CD8-positive, alpha-beta memory T cell (primary cell): ENCODE measurements at places on chromosomes 13 and 19.
A peak's percentile ranks its signal among the peaks of the same experiment; 100 is the strongest.

DNA sequence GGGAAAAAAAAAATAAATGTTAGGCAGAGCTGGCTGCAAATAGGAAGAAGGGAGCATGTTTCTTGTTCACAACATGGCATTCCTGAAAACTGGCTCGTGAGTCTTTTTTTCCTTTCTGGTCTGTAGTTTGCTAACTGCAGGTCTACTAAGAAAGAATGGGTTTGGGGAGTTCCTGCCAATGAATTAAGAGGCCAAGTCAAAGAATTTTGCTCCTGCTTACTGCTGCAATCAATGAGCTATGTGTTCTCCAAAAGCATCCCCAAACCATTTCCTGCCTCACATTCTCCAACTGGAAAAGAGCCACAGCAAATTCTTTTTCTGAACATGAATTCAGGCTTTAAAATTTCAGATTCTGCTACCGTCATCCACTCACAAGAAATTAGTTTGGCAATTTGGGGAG is 88.6 kb downstream of the DCT start:
- no peak for DNase-seq

- no peak for DNase-seq
These were observed 1089.3 kb downstream of the EFNB2 start for GRCh38 chr13:105446197-105446596.

- peak; percentile 91 for DNase-seq
These were observed 4.6 kb downstream of the TMC4 start for GRCh38 chr19:54168174-54168917.

DNA sequence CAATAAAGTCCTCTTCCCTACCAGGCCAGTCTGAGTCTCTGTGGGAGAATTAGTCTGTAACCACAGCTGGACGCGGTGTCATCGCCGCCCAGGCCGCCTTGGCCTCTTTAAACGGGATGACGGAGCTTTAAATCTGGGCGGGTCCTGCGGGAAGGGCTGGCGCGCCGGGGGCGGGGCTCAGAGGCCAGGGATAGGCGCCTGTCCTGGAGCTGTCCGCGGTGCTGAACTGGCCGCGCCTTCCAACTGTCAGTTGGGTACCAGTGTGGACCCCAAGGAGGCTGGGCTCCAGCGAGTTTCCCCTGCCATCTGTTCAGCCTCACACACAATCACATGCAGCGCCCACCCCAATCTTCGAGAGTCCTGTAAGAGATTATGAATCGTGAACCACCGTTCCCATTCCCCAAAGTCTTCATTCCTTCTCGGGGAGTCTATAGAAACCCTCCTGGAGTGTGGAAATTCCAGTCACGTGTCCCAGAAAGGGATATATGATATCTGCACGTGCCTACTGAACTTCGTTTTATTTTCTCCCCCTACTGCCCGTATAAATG is 11.5 kb downstream of the APLP1 start:
- DNase-seq, result peak; percentile 73

DNA sequence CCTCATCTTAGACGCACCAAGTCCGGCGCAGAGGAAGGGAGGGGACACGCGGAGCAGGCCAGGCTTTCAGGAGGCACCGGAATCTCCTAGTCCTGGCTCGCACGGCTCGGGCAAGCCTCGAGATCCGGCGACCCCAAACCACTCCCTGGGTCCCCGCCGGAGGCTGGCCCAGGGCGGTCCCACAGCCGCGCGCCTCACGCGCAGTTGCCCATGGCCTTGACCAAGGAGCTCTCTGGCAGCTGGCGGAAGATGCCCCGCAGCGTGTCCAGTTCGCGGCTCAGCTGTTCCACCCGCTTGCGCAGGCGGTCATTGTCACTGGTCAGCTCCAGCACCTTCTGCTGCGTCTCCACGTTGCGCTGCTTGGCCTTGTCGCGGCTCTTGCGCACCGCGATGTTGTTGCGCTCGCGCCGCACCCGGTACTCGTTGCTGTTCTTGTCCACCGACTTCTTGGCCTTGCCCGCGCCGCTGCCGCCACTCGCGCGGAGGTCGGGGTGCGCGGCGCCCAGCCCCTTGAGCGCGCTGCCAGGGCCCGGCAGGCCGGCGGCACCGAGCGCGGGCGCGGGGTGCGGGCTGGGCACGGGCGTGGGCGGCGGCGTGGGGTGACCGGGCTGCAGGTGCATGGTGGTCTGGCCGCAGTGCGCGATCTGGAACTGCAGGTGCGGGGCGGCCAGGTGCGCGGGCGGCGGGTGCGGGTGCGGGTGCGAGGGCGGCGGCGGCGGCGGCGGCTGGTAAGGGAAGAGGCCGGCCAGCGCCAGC is 1.0 kb downstream of the CEBPA start:
- no peak for DNase-seq

DNA sequence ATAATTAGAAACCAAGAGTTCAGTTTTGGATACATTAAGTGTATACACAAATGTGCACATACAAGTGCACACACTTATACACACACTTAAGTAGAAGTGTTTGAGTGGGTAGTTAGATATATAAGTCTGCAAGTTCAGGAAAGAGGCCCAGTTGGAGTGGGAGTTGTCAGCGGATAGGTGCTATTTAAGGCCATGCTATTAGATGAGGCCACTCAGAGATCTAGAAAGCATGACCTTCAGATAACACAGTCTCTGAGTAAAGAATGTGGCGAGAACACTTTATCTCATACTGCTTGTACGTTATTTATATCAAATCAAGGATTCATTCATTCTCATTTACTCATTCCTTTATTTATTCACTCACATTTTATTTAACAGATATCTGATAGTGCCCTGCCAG is 206.2 kb downstream of the POSTN start:
- DNase-seq, result no peak

GRCh38 chr19:13039211-13039789 is 44.0 kb downstream of the NFIX start:
- DNase-seq, result no peak

- DNase-seq, result no peak
These were observed 2.9 kb upstream of the ARHGAP45 start for GRCh38 chr19:1063909-1064660.
